ENCODE measurements at places on chromosomes 1 and 21.

DNA sequence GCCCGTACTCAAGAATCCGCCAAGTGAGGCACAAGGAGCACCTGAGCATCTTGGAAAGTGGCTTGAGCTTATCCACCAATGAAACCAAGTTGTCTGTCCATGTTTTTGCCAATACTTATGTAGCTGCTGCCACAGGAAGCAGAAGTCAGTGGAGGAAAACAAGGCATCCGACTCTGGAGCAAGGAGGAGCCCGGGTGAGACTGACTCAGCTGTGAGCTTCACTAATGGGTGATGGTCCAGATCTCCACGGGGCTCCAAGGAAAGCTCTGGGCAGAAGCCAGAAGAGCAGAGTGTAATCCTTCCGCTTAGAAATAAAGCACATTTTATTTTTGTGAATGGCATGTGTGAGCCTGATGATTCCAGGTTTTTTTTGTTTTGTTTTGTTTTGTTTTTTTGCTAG, 12.3 kb upstream of the SSR2 start:
- DNase-seq, result no peak

- no peak for DNase-seq
Observed at GRCh38 chr1:198683449-198683848, 44.6 kb downstream of the PTPRC start.

DNA sequence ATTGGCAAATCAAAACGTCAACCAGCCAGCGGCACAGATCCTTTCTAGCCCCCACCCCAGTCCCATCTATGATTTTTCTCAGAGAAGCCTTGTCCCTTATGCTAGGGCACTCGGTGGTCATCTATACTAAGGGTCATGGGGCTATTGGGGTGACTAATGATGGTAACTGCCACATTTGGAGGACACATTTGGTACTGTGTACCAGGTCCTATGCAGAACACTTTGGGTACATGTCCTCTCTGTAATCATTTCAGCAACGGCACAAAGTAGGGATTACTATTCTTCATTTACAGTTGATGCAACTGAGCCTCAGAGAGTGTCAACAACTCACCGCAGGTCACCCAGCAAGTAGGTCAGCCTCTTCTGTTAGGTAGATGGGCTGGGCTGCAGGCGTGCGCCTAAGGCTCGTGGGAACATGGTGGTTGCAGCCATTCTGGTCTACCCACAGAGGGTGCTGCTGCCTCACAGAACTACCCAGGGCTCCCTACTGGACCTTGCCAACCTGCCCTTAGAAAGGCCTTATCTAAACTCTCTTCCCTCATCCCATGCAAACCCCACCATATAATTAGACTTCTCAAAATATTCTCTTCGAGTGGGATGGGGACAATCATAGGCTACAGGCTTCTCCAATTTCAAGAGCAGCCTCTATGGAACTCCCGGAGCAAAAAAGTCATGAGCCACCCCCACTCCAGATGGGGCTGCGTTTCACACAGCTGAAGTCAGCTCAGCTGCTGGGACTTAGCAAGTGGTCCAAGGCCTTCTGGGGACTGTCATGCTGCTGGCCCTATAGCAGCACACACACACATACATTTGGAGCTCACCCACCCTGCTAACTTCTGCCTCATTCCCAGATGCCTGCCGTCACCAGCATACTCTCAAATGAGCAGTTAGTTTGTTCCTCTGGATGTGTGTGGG, 5.8 kb upstream of the SDHB start:
- DNase-seq, result no peak

DNA sequence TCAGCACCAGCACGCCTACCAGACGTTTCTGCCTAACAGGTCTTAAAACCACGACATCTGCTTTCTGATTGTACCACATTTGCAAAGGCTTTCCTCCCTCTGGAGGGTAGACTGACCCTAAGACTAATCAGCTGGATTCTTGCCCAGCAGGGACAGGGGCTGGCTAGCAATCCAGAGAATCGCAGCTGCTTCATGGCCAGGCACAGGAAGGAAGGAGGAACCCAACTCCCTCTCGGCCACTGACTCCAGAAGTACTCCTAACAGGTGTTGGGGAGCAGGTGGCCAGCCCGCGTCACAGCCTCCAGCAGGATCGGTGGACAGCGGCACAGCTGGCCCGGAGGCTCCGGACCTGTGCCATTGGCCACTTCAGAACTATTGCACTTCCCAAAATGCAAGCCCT, 180.8 kb downstream of the NPHP4 start:
- DNase-seq, result no peak

DNA sequence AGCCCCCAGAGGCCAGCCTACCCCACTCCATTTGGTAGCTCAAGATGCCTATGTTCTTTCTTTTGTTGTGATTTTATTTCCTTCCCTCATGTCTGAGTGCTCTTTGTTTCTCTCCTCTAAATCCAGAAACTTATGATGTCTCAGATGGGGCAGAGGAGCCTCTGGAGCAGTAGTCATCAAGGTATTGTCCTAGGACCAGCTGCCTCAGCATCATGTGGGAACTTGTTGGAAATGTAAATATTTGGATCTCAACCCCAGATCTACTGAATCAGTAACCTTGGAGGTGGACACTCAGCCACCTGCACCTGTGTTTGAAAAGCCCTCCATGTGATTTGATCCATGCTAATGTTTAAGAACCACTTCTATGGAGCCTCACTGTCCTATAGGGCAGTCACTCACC, 593.1 kb upstream of the PLXNA2 start:
- DNase-seq, result no peak

- no peak for DNase-seq
Observed at GRCh38 chr1:34690269-34690668, 64.6 kb upstream of the GJB5 start.

DNA sequence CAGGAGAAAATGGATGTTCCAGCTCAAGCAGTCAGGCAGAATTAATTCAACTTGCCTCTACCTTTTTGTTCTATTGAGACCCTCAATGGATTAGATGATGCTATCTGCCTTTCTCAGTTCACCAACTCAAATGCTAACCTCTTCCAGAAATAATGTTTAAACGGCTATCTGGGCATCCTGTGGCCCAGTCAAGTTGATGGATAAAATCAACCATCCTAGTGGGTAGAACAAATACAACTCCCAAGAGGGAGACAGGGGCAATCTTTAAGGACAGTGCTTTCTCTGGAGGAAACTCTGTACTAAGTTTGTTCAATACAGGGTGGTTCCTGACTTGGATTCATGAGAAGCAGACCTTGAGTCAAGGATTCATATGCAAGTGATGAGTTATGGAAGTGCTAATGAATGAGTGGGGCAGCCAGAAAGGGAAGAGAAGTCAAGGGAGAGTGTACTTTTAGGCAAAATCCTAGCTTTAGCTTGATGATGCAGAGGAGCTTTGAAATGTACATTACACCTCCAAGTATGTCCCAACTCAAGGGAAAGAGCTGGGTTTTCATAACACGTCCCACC, 49.4 kb upstream of the COG2 start:
- no peak for DNase-seq

- no peak for DNase-seq
Observed at GRCh38 chr1:224106568-224107281, 7.2 kb upstream of the FBXO28 start.

DNA sequence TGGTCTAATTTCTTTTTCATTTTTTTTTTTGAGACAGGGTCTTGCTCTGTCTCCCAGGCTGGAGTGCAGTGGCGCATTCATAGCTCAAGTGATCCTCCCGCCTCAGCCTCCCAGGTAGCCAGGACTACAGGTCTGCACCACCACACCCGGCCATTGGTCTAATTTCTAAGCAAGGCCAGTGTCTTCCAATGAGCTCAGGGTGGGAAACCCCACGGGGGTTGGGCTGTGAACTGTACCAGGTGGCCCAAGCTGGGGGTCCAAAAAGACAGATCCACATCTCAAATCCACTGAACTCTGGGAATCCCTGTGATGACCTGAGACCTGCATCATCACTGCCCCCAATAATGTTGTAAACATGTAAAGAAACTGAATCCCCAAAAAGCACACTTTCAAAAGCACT, 79.5 kb downstream of the BCAR3 start:
- no peak for DNase-seq

DNA sequence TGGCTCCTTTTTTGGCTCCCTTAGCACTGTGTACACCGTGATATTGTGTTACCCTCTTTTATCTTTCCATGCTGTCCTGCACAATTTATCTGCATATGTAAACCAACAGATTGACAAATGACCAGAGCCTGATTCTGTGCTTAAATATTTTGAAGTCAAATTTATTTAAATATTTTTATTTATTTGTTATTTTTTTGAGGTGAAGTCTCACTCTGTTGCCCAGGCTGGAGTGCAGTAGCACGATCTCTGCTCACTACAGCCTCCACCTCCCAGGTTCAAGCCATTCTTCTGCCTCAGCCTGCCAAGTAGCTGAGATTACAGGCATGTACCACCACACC, 12.8 kb downstream of the PMF1 start:
- no peak for DNase-seq

- no peak for DNase-seq
Observed at GRCh38 chr1:175466556-175466955, 274.0 kb upstream of the KIAA0040 start.

- no peak for DNase-seq
Observed at GRCh38 chr21:41289431-41289830, 27.2 kb upstream of the FAM3B start.

GRCh38 chr1:19581381-19581780, 62.7 kb upstream of the NBL1 start:
- no peak for DNase-seq

DNA sequence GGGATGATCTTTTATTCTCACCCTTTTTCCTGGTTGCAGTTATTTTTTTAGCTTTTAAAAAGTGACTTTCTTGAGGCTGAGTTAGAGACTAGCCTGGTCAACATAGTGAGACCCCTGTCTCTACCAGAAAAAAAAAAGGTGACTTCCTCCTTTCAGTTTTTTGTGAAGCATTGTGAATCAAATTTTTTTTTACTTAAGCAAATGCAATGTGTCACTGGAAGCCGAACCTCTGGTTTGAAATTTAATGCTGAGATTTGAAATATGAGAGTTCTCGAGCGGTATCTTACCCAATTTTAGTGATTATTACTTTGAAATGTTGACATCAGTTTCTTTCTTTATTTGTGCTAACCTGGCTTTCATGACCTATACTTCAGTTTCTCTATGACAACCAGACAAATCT, 3.6 kb downstream of the CAP1 start:
- no peak for DNase-seq

GRCh38 chr1:56709269-56709880, 64.3 kb downstream of the PRKAA2 start:
- DNase-seq, result no peak

DNA sequence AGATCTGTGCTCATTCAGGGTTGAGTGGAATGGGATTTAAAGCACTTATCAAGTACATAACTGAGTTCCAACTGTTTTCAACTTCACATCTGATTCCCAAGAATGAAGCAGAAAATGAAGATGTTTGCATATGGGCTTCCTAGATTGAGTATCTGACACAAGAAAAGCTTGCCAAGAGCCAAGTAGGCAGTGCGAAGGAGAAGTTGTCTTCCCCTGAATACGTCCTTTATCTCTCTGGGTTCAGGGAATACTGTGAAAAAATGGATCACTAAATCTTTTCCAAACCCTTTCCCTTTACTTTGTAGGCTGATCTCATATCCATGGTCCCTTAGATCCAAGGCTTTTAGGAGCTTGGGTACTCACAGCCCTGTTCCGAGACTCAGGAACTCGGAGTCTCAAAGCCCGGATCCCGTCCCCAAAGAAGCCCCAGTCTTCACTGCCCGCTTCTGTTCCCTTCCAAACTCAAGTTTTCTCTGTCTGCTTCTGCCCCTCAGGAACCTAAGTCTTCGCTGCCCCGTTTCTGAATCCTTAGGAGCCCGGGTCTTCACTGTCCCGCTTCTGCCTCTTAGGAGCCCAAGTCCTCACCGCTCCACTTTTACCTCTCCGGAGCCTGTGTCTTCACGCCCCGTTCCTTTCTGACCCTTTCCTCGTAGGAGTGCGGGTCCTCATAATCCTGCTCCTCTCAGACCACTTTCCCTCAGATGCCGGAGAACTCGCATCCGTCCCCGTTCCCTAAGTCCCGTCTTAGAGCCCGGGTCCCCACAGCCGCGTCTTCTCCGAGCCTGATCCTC, 616 bp downstream of the TAF12 start:
- DNase-seq, result no peak

DNA sequence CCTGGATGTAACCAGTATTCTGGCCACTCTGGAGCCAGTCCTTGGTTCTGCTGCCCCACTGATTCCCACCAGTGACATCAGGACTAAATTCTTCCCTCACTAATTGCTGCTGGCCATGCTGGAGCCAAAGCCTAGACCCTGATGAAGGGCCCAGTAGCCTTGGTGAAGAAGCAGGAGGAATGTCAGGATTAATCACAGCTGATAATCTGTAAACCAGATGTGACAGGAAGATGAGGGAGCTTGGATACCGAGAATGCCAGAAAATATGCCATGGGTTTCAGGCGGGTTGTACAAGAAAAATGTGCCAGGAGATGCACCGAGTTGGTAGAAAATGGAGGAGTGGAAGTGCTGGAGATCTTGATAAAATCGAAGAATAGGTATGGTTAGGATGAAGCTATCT, 119.0 kb upstream of the PPP2R5A start:
- no peak for DNase-seq

DNA sequence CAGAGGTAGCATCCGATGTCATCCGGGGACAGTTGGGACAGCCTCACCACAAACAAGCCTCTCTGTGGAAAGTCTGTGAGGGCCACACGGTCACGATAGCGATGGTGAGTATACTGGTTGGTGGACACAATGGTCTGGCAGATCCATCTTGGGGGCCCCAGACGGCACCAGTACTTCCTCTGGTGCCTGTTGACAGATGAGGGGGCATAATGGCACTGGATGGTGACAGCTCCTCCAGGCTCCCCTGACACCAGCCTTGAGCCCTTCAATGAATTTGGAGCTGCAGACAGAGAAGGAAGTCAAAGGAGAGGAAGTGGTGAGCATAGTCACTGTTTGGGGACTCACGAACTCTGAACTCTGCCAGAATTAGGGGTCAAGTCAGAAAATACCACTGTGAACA, 8.0 kb downstream of the FCAMR start:
- DNase-seq, result no peak

- no peak for DNase-seq
Observed at GRCh38 chr1:180181048-180181447, 26.4 kb downstream of the QSOX1 start.

DNA sequence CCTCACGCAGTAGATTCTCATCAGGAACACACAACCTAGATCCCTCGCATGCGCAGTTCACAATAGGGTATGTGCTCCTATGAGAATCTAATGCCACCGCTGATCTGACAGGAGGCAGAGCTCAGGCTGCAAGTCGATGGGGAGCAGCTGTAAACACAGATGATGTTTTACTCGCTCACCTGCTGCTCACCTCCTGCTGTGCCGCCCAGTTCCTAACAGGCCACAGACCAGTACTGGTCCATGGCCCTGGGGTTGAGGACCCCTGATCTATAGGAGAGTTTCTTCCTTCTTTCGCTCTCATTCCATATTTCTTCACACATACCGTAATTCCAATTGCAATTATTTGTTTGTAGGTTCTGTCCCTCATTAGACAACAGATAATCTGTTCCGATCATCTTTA, 103.4 kb downstream of the CLEC20A start:
- DNase-seq, result no peak

GRCh38 chr1:70234733-70235132, 13.6 kb downstream of the SRSF11 start:
- no peak for DNase-seq

Measured in stimulated activated CD8-positive, alpha-beta memory T cell treated with anti-CD3 and anti-CD28 coated beads, Interleukin-15, amount 100 ng/mL, for 24 hours (primary cell).